ENCODE measurements at places on chromosomes 12 and 14. TPM values are rescaled to one million over a fixed set of nuclear protein-coding genes. Genes with fewer than 3 reads are reported as not detected.

Gene DNAAF2
- total RNA-seq = 12.6 TPM

Gene POTEG
- total RNA-seq = not detected

Gene HELB
- 4.6 TPM for total RNA-seq

Gene SLC10A1
- not detected for total RNA-seq

Gene PARPBP
- 1.7 TPM for total RNA-seq

Gene SERPINA3
- 234 TPM for total RNA-seq

Gene OR4L1
- total RNA-seq = not detected
